Fibroblast of upper back skin (primary cell): ENCODE measurements at places on chromosomes 1 and 21.

GRCh38 chr1:6724517-6725141 lies 23.0 kb upstream of the DNAJC11 start:
- DNase-seq: peak; percentile 91

GRCh38 chr1:224884361-224884801 lies 45.1 kb upstream of the DNAH14 start:
- DNase-seq: peak; percentile 86

DNA sequence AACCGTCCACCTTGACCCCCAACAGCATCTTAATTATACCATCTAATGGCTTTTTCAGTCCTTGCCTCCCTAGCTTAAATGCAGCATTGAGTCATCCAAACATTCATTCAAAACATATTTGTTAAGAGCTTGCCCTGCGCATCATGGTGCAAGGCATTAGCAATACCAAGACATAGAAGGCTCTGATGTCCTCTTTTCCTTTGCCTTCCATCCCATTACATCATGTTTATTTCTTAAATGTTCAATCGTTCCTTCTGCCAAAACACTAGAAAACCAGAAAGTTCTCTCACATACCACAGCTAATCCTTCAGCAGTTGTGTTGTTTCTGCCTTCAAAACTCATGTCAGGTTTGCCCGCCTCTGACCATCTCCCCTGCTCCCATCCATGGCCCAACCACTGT lies 29.8 kb upstream of the VTCN1 start:
- DNase-seq: no peak

DNA sequence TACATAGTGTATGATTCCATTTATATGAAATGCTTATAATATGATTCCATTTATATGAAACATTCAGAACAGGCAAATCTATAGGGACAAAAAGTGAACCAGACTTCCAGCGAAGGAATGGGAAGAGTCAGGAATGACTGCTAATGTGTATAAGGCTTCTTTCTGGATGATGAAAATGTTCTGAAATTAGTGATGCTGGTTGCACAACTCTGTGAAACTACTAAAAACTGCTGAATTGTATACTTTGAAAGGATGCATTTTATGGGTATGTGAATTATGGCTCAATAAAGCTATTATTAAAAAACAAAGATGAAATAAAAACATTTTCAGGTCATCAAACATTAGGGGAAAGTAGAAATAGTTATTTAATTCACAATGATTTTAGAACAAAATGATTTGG lies 14.1 kb upstream of the IL24 start:
- peak; percentile 44 for DNase-seq

- no peak for DNase-seq
Observed at GRCh38 chr21:39388811-39389155, 39.9 kb upstream of the HMGN1 start.

DNA sequence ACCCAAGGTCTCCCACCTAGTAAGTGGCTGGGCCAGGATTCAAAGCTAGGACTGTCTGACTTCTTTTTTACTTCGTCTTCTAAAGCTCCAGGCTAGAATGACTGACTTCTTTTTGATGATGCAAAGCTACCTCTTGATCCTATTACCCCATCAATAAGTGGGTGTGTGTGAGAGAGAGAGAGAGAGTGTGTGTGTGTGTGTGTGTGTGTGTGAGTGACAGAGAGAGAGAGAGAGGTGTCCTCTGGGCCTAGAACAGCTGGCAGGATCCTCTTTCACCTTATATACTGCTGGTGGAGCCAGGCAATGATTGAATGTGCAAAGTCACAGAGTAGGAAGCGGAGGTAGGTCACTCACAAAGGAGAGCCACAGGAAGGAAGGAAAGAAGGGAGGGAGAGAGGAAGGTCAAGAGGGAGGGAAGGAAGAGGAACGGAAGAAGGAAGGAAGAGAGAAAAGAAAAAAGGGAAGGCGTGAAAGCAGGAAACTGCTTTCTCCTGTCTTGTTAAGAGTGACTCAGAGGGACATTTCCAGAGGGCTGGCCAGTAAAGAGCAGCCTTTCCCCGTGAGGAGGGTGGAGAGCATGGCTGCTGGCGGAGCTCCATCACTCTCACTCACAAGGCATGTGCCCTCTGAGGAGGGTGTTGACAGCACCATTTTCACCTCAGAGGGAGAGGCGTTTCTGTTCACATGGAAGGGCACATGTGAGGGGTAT lies 68.9 kb downstream of the CDC7 start:
- DNase-seq: peak; percentile 98

- no peak for DNase-seq
Observed at GRCh38 chr1:87389011-87389410, 60.3 kb downstream of the LMO4 start.

DNA sequence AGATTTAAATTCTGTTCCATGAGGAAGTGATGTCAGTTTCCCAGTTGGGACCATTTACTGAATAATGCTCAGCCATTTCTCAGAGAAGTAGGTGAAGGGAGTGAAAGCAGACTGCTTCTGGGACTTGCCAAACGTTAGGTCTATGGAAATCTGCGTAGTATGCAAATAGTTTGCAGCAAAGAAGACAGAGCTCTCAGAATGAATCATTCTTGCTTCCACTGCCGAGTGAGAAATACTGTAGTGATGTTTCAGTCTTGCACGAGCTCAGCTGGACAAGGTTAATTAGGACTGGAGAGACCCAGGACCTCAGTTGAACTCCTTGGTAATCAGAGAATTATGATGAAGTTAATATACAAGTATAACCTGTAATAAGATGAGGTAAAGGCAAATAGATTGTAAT lies 317.7 kb upstream of the DAB1 start:
- no peak for DNase-seq

DNA sequence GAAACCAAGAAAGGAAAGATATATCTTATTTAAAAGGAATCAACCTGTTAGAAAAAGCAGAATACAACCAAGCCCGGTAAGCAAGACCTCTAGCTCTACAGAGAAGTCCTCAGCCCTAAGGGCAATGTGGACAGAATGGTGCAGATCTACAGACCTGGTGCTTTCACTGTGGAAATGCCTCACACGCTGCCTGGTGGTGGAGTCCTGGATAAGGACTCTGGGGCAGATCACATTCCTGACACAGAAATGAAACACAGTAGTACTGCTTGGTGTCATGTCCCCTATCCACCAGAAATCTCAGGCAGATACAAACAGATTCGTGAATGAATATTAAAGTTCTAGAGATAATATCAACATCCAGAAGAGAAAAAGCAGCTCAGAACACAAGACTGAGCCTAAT lies 6.8 kb downstream of the CNN3 start:
- DNase-seq: no peak

DNA sequence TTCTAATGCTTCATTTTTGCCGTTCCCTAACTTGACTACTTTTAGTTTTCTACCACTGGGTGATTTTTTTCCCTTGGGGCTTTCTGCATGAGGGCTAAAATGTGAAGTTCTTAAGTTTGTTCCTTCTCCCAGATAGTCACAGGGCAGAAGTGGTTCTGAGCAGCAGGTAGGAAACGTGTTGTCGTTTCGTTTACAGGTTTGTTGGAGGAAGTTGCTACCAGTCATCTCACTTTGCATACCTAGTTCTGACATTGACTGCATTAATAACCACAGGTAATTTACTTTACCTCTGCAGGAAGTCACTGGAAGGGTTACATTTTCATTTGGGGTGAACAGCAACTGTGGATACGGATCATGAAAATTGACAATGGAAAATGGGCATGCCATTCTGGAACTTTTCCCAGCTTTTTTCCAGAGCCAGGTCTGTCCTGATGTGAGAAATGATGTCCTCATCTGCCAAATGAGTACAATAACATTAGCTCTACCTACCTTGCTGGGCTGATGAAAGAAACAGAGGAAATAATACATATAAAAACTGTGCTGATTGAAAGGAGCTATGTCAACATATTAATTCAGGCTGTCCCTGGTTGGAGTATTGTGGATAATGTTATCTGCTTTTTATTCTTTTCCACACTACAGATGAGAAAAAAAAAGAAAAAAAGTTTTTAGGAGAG lies 94.2 kb downstream of the DISC1 start:
- no peak for DNase-seq

- no peak for DNase-seq
Observed at GRCh38 chr1:151005729-151006319, 878 bp downstream of the MINDY1 start.
